ENCODE measurements at places on chromosomes 12 and 14.
A peak's percentile ranks its signal among the peaks of the same experiment; 100 is the strongest.

DNA sequence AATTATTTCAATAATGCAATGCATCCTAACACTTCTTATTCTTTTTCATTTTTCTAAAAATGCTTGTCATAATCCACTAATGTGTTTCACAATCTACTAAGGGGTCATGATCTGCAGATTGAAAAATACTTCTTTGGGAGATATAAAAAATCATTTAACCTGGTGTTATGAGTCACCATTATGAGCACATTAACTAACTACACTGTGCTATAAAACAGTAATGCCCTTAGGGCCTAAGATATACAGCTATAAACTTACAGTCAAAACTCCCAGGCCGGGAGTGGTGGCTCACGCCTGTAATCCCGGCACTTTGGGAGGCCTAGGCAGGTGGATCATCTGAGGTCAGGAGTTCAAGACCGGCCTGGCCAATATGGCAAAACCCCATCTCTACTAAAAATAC, 14.2 kb downstream of the ATXN2 start:
- DNase-seq = peak; percentile 46

DNA sequence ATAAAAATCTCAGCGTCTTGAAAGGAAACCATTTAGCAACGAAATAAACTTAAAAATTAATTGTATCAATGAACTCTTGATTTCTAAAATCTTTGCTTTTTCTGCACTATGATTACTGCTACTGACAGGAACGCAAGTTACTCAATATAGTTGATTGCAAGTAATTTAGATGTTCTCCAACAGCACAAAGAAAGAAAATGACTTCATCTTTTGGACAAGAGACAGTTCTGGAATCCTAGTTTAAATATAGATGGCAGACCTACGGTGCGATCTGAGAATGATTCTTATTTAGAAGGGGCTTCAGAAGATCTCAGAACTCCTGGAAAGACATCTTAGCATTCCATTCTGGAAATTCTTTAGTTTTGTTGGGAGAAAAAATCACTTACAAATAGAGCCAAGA, 1.4 kb upstream of the SUDS3 start:
- DNase-seq = no peak

GRCh38 chr14:38143659-38144505, 63.8 kb upstream of the SSTR1 start:
- no peak for DNase-seq

GRCh38 chr14:71321574-71322315, 414.5 kb downstream of the PCNX1 start:
- peak; percentile 68 for DNase-seq

- DNase-seq = peak; percentile 65
Observed at GRCh38 chr12:78293059-78293686, 462.5 kb downstream of the NAV3 start.

DNA sequence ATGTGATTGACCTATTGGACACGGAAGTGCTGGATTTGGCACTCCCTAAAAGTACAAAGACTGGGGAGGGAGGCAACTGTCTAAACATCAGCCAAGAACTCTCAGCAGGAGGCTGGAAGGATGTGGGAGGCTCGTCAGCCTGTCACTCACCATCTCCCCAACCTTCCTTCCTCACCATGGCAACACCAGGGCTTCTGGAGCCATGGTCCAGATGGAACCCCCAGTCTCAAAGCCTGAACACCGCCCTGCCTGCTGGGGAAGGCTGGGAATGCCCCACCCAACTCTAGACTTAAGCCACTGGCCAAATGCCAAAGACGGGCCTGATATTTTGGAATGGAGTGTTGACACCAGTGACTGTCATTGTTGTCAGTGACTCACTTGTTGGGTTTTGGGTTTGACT, 55.3 kb downstream of the GALNT16 start:
- peak; percentile 18 for DNase-seq

DNA sequence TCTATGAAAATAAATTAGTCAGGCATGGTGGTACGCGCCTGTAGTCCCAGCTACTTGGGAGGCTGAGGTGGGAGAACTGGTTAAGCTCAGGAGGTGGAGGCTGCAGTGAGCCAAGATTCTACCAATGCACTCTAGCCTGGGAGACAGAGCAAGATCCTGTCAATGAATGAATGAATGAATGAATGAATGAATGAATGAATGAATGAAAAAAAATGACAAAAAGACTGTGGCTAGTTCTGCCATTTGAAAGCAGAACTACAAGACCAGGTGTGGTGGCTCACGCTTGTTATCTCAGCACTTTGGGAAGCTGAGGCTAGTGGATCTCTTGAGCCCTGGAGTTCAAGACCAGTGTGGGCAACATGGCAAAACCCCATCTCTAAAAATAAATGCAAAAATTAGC, 32.2 kb upstream of the NPFF start:
- no peak for DNase-seq

- DNase-seq = no peak
Observed at GRCh38 chr14:92413379-92413778, 90.4 kb downstream of the SLC24A4 start.

DNA sequence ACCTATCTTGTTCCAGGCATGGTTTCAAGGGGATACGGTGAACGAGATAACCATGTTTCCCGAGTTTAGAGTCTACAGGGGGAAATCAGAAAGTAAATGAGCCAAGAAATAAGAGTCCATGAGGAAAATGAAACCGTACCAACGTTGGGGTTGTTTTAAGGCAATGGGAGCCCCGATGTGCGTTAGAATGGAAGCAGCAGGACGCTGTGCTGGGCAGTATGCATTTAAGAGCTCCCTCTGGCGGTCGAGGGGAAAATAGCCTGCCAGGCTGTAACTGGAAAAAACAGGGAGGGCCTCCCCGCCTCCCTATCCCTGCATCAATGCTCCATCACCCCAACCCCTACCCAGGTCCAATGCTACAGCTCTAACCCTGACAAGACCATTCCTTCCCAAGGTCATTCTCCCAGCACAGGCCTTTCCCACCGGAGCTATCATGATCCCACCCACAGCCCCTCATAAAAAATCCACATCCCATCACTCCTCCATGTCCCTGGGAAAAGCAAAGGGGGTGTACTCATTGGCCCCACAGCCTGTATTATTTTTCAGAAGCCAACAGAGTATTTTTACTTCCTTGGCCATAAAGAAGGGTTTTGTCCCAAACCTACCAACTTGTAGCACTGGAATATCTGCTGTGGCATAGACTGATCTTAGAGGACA, 226.3 kb upstream of the NOS1 start:
- DNase-seq = peak; percentile 56

GRCh38 chr14:72075649-72076334, 143.6 kb downstream of the RGS6 start:
- DNase-seq = no peak

- peak; percentile 89 for DNase-seq
Observed at GRCh38 chr14:31936115-31936514, 141.0 kb upstream of the ARHGAP5 start.

DNA sequence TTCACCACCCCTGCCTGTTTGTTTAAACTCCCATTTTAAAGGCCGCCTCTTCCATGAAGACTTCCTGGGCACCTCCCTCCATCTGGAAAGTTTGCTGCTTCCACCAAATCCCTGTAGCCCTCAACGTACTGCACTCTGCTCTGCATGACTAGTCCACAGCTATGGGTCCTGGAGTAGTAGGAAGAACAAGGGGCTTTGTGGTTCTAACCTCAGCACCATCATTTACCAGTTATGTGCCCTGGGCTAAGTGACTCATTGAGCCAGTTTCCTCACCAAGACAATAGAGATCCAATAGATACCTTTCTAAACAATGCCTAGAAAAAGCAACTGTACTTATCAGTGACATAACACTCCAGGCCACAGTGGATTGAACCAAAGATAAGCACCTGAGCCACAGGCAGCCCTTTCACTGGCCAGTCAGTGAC, 8.5 kb upstream of the LTBP2 start:
- no peak for DNase-seq

GRCh38 chr12:4107436-4107878, 166.1 kb upstream of the CCND2 start:
- peak; percentile 77 for DNase-seq

Data from small intestine (tissue), 16 donors.